Left lung (tissue), 14 donors: ENCODE measurements at places on chromosomes 3 and 15. TPM values are rescaled to one million over a fixed set of nuclear protein-coding genes. Genes with fewer than 3 reads are reported as not detected.

GRCh38 chr3:55296030-55296429 is 191.1 kb downstream of the WNT5A start:
- DNase-seq, result no peak

DNA sequence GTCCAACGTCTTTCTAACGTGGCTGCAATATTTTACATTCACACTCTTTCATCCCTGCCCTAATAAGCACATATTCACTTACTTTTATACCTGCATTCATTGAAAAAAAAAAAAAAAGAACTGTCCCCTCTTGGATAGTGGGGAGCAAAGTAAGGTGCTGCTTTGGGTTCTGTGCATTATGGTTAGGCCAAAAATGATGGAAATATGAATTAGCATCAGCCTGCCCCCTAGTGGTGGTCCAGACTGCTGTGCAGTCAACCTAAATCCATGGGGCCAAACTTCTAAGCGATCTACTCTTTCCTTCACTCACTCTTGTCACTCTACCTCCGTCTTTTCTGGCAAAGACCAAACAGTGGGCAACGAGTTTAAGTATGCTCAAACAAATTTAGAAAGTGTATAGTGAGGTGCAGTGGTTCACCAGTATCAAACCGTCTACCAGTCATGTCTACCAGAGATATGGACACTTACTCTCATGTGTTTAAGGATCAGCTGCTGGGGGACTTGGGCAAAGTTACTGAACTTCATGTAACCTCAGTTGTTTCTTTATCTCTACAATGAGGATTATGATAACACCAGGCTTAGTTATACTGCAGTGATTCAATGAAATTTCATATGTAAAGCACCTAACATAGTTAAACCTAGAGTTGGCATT is 61.5 kb upstream of the GRM7 start:
- DNase-seq, result no peak

- DNase-seq, result no peak
Observed at GRCh38 chr3:45544024-45544716, 50.4 kb upstream of the LIMD1 start.

- no peak for DNase-seq
Observed at GRCh38 chr3:98557324-98558010, 25.7 kb downstream of the GPR15 start.

DNA sequence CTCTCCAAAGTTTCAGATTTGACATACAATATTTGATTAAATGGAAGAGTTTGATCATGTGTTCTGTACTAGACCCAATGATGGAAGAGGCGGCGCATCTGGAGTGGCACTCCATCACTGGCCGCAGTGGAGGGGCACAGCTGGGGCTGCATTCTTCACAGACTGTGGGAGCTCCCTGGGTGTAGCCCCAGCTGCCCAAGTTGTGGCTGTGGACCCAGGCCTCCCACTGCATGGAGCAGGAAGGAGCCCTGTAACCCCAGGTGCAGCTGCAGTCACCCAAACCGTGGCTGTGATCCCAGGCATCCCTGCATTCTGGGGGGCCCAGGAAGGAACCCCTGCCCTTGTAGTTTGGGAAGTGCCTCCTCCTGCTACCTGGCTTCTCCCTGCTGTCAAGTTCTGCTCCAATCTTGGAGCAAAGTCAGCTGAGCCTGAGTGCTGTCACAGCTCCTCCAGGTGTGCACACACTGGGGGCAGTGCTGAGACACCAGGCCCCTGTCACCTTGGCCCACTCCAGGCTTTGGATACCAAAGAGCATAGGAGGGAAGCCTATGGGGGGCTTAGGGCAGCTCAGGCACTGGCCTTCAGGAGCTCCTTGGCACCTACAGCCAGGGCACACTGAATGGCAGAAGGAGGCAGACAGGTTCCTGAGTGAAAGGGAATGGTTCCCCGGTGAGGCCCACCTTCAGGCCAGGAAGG is 651.9 kb upstream of the BCHE start:
- no peak for DNase-seq

DNA sequence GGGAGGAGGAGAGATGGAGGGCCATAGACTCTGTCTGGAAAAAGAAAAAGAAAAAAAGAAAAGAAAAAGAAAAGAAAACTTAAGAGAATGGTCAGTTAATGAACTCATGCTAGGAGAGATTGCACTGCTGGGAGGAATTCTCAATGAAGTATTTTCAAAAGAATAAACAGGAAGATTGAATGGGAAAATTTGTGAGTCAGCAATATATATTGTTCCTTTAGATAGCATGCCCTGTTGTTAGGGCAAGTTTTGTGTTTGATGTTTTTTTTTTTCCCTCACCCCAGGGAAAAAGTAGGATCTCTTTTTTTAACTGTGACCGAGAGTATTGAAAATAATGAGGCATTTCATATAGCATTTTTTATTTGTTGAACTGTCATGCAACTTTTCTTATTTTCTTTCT is 7.8 kb upstream of the NR1D2 start:
- no peak for DNase-seq

DNA sequence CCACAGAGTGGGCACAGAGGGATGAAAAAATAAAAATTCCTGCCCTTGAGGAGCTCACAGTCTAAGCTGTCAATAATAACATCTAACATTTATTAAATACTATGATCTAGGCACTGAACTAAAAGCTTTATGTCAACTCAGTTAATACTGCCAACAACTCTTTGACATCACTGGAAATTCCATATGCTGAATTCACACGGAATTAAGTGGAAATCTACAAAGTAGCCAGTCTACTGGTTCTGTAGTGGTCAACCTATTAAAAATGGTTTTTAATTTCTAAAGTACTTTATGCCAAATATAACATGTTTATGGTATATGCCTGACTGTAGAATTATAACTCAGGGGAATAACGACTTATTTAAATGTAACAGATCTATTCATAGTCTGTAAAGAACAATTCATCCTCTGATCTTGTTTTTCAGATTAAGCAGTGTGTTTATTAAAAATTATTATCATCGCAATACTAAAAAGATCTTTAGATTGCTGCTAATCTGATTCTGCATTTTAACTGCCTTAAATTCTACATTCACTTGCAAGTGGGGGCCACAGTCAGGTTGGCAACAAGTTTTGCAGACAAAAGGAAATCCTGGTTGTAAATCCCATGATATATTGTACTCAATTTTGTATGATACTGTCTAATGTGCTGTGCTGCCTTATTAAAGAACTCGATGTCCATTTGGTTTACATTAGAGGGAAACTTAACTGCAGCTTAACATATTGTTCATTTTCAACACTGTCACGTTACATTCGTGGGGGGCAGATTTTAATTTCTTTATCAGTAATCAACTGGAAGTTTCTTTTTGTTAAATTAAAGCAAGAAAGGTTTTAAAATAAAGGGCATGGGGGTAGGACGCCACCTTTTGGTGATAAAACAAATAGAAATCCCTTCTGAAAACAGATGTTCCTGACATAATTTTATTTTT is 2.6 kb upstream of the FOXP1 start:
- DNase-seq, result peak; percentile 56

- no peak for DNase-seq
Observed at GRCh38 chr3:44108481-44108880, 133.2 kb upstream of the TOPAZ1 start.

DNA sequence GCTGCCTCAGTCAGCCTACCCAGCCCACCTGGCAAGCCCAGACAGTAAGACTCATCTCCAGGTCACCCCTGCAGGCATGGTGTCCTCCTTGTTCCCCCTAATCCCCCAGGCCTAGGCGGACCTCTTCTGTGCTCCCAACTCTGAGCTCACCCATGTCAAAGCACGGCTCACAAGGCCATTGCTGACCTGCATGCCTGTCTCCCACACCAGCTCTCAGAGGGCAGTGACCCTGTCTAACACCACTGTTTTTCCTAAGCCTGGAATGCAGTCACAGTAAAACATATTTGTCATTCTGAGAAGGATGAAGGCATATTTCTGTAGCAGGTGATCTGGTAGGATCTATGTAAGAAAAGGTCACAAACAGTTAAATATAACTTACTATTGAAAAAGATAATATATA is 110.3 kb upstream of the HACD2 start:
- DNase-seq, result no peak

DNA sequence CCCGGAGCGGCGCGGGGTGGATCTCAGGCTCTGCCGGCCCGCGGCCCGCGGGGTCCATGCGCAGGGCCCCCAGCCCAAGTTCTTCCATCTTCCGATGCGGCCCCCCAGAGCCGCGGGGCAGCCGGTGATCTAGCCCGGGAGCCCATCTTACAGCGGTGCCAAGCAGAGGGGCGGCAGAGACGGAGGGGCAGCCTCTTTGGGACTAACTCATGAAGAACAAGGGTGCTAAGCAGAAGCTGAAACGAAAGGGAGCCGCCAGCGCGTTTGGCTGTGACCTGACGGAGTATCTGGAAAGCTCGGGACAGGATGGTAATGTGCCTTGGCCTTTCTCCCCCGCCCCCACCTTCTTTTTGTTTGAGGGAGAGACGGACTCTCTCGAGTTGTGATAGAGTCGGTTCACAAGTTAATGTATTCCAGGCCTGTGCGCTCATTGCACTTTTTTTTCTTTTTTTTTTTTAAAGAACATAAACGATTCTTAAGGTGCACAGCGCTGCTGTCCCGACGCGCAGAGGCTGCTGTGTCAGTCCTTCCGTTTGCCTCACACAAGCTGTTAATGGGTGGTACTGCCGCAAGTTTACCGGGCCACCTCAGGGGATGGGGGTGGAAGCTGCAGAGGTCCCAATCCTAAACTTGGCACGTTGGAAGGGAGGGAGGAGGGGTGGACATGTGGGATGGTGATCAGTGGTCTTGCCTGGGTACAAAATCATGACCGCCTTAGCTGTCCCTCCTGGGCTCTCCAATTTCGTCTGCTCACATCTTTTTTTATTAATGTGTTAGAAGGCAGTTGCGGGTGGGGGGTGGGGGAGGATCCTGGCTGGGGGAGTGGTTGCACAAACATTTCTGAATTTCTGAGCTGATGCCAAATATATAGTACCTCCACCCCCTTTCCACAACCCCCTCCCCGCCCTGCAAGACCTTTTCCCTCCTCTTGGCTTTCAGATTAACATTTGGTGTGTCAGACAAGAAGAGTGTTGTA is 801 bp downstream of the ARHGAP31 start:
- peak; percentile 61 for DNase-seq

DNA sequence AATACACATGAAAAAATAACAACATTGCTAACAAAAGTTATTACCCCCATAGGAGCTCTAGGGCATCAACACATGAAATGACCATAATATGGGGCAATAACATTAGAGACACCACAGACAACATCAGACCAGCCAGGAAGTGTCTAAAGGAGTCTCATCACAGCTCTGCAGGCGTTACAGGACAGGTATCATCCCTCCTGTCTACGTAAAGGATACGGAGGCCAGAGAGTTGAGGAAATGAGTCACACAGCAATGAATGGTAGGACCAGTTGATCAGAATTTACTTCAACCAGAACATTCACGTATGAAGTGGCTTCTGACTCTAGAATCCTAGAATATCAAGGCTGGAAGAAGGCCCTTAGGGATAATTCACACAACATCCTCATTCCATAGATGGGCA is 1.8 kb downstream of the NME9 start:
- no peak for DNase-seq

DNA sequence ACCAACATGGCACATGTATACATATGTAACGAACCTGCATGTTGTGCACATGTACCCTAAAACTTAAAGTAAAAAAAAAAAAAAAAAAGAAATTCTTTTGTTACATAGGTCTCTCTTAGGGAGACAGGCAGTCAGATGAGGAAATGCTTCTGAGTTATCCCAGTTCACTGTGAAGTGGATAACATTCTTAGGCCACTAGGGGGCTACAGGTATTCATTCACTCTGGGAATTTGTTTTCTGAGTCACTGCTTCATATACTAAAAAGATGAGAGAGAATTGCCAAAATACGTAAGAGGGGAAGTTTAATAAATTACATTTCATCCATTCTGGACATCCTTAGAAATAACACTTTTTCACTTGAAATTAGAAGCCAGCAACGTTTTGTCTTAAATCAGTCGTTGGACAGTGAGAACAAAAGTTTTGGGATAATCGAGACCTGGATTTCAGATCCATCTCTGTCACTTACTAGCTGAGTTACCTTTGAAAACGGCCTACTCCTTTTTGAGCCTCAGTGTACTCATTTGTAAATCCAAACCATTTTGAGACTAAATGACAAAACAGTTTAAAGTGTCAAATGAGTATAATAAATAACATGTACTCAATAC is 738.4 kb upstream of the ALCAM start:
- DNase-seq, result peak; percentile 24

GRCh38 chr3:123295901-123296250 is 94.1 kb downstream of the SEC22A start:
- DNase-seq, result peak; percentile 30

- no peak for DNase-seq
Observed at GRCh38 chr3:29307295-29307694, 26.4 kb downstream of the RBMS3 start.

- no peak for DNase-seq
Observed at GRCh38 chr3:66597308-66597863, 96.6 kb upstream of the LRIG1 start.

DNA sequence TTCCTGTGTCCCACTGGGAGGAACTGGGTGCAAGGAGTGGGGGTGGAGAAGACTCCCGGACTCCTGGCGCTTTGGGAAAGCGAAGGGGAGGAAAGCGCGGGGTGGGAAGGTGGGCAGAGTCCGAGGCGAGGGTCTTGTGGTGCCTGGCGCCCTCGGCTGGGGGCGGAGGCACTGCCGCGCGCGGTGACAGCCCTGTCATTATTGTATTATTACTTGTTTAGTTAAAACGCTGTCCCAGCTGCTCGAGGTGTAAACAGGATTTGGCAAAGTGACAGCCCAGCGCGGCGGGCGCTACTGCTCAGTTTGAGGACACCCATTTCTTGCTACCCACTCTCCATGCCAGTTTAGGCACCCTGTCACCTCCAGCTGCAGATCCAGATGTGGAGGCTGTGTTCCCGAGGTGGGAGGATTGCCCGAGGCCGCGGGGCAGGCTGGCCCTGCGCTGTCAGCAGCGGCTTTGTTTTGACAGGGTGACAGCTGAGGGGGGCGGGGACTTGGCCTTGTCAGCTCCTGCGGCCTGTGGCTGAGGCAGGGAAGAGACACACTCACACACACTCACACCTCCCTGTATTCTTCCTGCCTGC is 1.0 kb downstream of the KAT2B start:
- peak; percentile 86 for DNase-seq

- DNase-seq, result no peak
Observed at GRCh38 chr3:147604136-147604535, 195.0 kb downstream of the ZIC1 start.

DNA sequence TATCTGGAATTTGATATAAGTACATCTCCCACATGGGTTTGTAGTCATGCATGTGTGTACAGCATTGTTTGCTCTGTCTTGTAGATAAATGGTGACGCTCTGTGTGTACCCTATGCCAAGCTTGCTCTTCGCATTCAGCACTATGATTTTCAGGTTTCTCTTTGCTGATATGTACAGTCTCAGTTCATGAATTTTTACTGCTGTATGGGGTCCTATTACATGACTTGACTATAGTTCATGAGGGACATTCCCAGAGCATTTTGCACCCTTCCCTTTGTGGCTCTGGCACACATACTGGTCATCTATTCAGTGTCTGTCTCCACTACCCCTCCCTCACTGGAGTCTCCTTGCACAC is 132.7 kb downstream of the EEFSEC start:
- no peak for DNase-seq

CRTC3 gene
- polyA plus RNA-seq, result 41.1 TPM

TMC3 gene
- 0.14 TPM for polyA plus RNA-seq

MUSTN1 gene
- 2.6 TPM for polyA plus RNA-seq

ALPK3 gene
- polyA plus RNA-seq, result 23.4 TPM

LDHAL6B gene
- 0.17 TPM for polyA plus RNA-seq

FBXO40 gene
- polyA plus RNA-seq, result 0.04 TPM

DZIP3 gene
- polyA plus RNA-seq, result 31.9 TPM

STX19 gene
- polyA plus RNA-seq, result 4.8 TPM

GOLGA8J gene
- 2.5 TPM for polyA plus RNA-seq

UCN2 gene
- polyA plus RNA-seq, result 0.21 TPM

FANCD2OS gene
- polyA plus RNA-seq, result 0.43 TPM
